ENCODE measurements at places on chromosomes 12 and 14.
A peak's percentile ranks its signal among the peaks of the same experiment; 100 is the strongest.

- DNase-seq: no peak
Observed at GRCh38 chr14:50083467-50084337, 32.7 kb downstream of the VCPKMT start.

DNA sequence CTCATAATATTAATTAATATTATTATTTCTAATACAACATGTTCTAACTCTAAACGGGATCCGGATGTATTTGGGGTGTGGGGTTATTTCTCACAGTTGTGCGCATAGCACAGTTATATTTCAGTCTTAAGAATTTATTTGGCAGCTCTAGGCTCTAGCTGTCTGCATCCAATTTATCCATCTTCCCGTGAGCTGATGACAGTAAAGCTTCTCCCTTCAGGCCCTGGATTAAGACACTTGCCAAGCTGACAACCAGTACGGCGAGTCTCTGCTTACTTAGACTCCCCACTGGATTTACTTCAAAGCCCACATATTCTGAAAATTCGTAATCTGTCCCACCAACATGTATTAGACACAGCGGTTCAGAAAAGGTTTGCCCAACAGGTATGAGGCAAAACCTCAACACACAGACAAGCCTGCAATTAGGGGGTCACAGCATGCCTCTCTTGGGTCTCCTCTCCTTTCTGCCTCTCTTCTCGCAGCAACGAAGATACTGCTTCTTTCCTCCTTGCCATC lies 232.9 kb upstream of the TMTC1 start:
- DNase-seq: no peak

- DNase-seq: peak; percentile 60
Observed at GRCh38 chr14:34722723-34723545, 8.5 kb upstream of the CFL2 start.

DNA sequence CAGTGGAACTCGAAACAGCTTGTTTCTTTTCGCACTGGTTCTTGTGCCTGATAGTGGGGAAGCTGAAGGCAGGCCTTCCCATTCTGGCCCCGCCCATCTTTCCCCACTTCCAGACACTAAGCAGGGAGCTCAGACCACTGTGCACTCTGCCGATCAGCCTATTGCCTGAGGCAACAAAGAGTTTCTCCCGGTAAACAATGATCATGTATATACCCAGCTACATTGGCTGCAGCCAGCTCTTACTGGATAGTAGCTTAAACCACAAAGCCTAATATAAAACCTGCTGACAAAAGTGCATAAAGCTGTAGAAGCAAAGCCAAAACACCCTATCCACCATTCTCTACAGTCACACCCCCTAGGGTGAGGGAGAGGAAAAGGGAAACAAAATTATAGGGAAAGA lies 24.7 kb upstream of the GLIPR1 start:
- no peak for DNase-seq

DNA sequence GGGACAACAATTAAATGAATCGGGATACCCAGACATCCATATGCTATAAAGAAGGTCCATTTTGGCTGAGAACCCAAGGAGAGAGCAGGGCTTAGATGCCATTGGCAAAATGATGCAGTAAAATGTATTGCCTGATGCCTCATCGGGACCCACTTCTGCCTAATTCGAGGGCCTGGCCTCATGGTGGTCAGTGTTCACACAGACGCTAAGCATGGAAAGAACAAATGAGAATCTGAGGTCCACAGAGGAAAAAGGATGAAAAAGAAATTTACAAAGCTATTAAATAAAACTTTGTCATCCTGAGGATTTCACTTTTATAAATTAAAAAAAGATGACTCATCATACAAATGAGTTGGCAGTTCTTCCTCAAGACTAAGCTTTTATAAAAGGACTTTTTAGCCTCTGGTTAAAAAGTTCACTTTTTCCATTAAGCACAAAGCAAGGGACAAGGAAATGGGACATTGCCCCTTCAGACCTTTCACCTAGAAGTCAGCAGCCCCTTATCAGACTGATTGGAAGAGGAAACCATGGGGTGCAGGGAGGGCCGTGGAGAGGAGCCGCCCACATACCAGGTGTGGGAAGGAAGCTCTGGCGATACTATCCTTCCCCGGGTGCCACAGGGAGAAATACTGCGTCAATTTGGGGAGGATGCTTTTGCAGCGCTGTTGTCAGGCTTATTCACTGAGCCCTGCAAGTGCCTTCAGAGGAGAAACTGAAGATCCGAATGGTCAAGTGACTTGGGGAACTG lies 176.0 kb downstream of the EGLN3 start:
- no peak for DNase-seq

GRCh38 chr12:52162981-52163380 lies 28.8 kb downstream of the KRT80 start:
- no peak for DNase-seq

- no peak for DNase-seq
Observed at GRCh38 chr12:7171854-7172253, 17.6 kb upstream of the PEX5 start.

DNA sequence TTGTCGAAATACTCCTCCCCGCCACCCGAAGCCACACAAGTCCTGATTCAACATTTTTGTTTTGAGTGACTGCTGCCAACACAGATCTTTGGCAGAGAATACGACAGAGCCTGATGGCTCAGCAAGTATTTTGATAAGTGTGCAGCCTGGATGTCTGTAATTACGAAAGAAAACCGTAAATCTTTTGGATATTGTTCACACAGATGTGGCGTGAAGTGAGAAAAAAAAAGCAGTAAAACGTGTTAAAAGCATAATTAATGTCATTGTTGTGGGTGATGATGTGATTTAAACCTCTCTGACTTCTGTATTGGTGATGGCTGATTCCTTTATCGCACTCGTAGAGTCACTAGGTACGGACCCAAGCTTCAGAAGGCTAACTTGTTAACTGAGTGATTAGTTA lies 98.7 kb downstream of the PHETA1 start:
- no peak for DNase-seq

- DNase-seq: peak; percentile 34
Observed at GRCh38 chr14:36256126-36256801, 64.2 kb downstream of the MBIP start.

DNA sequence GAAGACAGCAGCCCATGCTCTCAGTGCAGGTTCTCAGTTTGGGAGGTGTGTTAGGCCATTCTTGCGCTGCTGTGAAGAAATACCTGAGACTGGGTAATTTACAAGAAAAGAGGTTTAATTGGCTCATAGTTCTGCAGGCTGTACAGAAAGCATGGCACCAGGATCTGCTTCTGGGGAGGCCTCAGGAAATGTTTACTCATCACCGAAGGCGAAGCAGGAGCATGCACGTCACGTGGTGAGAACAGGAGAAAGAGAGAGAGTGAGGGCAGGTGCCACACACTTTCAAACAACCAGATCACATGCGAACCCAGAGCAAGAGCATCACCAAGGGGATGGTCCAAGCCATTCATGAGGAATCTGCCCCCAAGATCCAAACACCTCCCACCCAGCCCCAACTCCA lies 9.0 kb upstream of the LRP6 start:
- DNase-seq: no peak

DNA sequence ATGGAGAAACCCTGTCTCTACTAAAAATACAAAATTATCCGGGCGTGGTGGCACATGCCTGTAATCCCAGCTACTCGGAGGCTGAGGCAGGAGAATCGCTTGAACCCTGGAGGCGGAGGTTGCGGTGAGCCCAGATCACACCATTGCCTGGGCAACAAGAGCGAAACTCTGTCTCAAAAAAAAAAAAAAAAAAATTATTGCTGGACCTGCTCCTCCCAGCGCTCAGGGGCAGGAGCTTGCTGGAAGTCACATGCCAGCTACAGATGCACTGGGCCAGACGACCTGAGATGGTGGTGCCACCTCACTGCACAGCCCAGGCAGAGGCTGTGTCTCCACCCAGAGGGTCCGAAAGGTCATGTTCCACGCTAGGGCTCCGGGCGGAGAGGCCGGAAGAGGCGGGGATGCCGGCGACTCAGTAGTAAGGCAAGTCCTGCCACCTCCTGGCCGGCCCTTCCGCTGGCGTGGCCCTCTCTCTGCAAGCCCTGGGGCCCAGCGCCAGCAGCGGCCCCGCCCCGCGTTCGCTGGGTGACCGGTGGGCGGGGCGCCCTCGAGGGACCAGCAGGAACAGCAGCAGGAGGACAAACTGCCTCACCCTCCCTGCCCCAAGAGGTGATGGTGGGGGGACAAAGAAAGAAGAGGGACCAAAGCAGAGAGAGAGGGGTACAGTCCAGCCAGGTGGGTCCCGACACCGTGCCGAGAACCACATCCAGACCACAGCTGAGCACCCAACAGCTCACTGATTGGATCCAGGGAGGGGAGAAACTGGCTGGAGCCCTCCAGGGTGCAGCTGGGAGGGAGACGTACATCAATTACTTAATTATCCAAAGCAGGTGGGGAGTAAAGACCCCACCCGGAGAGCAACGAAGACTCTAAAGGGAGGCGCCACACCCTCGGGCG lies 3.6 kb upstream of the RHOF start:
- DNase-seq: no peak

GRCh38 chr14:102333390-102333789 lies 13.8 kb downstream of the ZNF839 start:
- no peak for DNase-seq

DNA sequence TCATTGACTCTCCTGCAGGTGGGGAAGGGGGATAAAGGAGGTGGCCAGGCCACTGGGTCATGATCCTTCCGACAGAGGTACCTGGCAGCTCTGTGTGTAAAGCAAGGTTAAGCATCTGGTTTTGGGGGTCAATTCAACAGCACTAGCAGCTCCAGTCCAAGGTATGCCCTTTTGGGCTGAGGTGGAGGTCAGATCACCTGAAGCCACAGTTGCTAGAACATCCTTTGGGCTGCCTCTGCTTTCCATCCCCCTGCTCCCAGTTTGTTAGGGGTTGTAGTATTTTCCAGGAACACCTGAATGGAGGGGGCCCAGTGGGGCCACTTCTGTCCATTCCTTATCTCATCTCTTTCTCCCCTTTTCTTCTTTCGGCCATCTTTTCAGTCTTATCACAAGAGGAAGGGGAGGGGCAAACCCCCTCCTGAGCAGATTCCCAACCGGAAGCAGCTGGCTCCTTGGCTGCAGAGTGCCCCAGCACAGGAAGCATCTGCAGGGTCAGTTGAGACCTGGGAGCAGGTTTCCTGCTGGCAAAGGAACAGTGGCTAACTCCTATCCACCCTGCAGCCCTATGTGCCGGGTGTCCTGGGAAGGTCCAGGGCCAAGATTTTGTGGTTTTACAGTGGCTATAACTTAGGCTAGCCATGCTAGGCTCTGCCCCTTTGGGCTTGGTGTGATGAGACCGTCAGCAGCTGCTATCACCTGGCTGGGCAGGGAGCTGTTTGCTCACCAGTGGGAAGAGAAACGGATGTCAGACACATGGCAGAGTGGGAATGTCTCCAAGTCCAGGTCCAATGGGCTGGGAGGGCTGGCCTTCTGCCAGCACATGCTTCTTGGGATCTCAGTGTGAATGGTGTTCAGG lies 40.2 kb downstream of the SH2B3 start:
- peak; percentile 8 for DNase-seq

DNA sequence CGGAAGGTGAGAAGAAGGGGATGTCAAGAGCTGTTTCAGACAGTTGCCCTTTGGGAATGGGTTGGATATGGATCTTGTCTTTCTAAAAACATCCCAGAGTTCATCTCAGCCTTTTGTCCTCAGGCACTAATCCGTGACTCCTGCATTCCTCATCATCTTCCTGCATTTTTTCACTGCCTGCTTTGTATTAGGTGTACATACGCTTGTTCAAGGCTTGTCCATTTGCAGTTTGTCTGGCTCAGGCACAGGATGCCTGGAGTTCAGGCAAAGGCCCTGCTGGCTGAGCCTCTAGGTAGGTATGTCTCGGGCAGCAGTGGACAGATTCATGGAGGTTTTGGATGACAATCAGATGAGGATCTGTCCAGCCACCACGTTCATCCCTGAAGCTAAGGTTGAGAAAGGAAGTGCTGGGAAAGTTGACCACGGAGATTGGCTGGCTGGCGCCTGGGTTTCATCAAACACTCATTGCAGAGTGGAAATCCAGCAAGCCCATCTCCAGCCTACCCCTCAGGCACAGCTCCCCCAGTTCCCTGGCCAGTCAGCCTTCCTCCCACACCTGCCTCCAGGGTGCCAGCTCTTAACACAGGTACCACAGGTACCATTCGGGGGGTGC lies 12.4 kb upstream of the TMEM106C start:
- no peak for DNase-seq

DNA sequence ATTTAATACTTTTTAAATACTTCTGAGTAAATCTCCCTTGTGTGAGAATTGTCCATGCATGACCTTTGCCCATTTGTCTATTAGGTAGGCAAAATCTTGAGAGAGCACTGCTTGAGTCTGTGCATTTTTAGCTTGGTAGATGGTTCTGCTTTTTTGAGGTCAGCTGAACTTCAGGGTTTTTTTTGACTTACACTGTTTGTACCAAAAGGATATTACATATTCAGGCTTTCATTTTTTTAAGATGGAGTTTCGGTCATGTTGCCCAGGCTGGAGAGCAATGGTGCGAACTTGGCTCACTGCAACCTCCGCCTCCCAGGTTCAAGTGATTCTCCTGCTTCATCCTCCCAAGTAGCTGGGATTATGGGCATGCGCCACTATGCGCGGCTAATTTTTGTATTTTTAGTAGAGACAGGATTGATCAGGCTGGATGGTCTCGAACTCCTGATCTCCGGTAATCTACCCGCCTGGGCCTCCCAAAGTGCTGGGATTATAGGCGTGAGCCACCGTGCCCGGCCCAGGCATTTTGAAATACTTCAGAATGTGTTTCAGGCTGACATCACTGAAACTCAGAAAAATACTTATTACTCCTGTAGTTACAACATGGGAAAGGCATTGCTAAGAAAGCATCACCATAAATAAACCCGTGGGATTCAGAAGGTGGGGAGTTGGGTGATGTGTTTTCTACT lies 11.1 kb downstream of the RASSF3 start:
- peak; percentile 68 for DNase-seq

GRCh38 chr14:105282098-105282725 lies 18.6 kb downstream of the BRF1 start:
- DNase-seq: no peak

GRCh38 chr12:49294086-49294803 lies 702 bp upstream of the PRPH start:
- peak; percentile 69 for DNase-seq

GRCh38 chr12:125083072-125083471 lies 17.8 kb downstream of the AACS start:
- DNase-seq: peak; percentile 43

DNA sequence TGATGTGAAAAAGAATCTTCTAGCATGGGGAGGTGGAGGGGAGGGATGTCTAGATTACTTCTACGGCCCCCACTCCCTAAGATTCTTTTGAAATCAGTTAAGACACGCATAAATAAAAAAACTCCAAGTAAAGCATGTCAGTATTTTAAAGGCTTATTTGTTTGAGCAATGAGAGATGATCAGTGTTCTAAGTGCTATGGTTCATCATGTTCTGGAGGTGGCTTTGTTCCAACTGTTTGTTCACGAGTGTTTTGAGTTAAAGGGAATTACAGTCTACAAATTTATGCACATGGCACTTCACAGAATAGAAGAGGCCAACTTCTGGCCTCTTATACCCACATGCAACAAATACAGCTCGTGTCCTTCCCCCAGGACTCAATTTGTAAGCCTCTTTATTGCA lies 394.9 kb downstream of the RAD51B start:
- DNase-seq: no peak

DNA sequence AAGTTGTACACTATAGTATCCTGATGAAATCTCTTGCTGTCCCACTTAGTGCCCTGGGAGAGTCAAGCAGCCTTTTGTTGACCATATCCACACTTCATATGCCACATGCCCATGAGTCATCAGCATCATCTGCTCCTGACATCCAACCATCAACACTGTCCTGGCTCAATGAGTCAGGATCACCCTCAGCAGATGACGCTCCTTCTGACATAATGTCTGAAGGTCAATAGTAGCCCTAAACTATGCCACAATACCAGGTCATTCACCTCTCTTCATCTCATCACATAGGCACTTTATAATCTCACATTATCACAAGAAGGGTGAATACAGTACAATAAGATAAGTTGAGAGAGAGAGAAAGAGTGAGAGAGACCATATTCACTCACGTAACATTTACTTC lies 369.0 kb upstream of the FAR2 start:
- DNase-seq: peak; percentile 25
